Stimulated activated CD8-positive, alpha-beta memory T cell treated with anti-CD3 and anti-CD28 coated beads, Interleukin-15, amount 100 ng/mL, for 48 hours (primary cell): ENCODE measurements at places on chromosomes 7 and 10.
A peak's percentile ranks its signal among the peaks of the same experiment; 100 is the strongest.

DNA sequence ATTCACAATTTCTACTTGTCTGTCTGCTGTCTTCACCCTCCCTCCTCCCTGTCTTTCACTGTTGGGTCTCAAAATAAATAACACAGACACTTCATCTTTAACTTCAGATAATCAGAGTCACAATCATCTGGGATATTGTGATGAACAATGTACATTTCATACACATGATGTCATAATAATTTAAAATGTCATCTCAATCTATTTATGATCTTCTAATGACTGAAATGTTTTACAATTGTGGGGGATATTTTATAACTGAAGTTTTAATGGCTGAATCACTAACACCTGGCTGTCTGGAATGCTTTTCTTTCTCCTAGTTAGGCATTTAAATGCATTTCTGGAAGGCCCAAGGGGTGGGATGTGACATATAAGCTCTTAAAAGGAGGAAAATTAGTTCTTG lies 859.8 kb downstream of the LRMDA start:
- DNase-seq = no peak

DNA sequence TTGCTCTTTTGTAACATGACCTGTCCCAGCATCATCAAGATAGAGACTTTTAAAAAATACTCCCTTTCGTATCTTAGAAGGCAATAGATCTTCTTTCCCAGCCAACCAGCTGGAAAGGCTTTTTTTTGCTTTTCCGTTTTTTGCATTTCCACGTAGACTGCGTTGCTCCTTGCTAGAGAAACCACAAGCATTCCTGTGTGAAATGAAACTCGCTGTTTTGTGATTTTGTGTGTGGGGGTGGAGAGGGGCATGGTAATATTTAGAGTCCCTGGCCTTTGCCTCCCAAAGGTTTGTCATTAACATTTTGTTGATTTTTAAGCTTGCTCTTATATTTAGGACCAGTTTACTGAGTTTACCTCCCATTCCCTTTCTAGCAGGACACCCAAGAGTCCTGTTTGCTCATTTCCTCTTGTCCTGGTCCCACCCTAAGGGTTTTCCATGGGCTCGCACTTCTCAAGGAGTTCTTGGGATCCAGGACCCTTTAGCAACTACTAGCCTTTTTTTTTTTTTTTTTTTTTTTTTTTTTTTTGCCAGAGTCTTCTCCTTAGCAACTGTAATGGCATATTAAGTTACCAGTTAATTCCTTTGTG lies 243.6 kb downstream of the BICC1 start:
- DNase-seq = no peak

DNA sequence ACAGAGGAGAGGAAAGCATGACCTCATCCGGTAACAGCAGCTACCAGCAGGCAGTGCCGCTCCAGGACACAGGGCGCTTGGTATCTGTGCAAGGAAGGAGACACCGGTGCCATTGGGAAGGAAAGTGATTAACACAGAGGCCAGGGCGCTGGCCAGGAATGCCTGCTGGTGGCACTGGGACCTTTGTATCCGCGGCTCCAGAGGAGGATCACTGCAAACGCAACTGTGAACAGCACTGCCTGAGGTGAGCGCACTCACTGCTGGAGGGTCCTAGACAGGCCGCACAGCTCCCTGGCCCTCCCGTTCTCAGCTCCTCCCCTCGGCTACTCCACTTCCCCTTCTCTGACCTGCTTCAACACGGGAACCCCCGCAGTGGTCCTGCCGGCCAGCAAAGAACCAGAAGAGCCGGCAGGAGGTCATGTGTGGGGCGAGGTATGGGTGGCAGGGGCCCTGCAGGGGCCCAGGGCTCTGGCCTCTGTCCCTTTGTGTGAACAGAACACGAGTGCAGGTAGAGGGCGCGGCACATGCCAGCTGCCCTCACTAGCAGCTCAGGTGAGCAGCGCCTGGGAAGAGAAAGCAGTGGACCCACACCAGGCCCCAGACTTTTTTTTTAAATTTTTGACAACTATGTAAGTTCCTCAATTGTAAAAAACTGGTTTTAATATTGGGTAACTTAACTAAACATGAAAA lies 107.6 kb downstream of the VIPR2 start:
- DNase-seq = no peak

DNA sequence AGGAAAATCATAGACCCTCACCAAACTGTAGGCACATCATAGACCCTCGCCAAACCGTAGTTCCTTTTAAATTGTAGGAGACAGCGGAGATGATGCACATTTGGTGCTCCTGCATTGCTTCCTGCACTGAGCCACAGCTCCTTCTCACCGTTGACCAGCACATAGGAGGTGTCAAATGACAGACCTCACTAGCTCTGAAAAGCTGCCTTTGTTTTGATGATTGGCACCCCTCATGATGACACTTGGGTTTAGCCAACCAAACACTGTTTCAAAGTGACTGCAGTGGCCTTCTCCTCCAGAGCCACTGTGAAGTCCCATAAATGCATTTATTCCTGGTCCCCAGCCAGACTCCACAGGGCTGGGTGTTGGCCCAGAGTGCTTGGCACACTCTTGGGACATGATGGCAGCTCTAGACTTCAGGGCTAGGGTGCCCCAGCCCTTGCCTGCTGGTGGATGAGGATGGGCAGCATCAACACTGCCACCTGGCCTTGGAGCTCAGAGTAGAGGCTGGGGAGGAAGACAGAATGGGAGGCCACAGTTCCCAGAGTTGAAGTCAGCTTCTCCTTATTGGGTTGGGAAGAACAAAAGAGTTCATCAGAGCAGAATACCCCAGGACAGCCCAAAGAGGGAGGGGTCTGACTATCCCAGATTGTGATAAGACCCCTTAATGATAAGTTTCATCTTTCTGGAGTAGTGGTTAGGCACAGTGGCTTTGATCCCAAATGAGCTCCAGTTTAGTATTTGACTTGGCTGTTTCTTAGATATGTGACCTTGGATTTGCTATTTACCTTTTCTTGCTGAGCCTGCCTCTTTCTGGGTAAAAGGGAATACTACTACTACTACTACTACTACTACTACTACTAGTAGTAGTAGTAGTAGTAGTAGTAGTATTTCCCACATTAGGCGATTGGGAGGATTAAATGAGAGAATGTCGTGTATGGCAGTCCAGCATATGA lies 75.3 kb downstream of the MTPN start:
- DNase-seq = no peak

- DNase-seq = no peak
Measured at GRCh38 chr7:29122081-29122480, 24.3 kb downstream of the CPVL start.

DNA sequence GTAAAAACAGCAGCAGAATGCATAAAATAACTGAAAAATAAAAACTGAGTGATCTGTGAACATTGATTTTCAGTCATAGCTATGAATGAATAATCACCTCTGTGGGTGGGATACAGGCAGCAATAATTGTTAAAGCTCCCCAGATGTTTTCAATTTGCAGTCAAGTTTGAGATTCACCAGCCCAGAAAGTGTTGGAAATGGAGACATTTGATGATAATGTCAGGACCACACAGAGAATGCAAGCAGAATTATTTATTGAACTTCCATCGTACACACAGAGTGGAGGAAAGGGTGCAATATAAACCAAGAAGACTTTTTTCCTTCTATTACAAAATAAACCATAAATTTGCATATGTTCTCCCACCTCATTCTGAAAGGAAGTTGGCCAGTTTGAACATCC lies 601.7 kb downstream of the ANKRD7 start:
- no peak for DNase-seq

- no peak for DNase-seq
Measured at GRCh38 chr7:108368466-108368865, 87.8 kb downstream of the NRCAM start.

DNA sequence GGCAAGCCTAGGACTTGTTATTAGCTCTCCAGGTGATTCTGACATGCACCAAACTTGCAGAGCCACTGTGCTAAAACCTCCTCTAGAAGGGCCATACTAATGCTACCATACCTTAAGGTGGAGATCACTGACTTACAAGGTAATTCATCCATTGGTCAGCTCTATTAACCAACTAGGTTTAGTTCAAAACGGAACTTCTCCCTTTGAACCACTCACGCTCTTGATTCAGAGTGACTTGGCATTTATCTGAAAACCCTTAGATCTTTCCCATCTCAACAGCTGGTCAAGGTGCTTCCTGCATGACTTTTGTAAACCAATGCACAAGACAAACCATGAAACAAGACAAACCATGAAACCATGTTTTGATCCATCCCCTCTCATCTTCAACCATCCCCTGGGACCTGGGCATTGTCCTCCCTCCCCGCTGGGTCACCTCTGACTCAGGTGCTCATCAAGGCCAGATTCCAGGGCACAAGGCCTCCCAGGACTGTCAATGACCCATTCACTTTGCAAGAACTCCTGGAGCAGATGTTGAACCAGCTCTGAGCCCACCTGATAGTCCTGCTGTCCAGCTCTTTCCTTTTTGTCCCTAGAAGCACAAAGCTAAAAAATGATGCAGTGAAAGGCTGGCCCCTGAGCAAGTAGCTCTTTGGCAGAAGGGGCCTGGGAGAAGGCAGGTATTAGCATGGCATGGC lies 18.8 kb downstream of the IMPDH1 start:
- DNase-seq = no peak

- DNase-seq = no peak
Measured at GRCh38 chr7:42672339-42672999, 239.4 kb downstream of the C7orf25 start.

DNA sequence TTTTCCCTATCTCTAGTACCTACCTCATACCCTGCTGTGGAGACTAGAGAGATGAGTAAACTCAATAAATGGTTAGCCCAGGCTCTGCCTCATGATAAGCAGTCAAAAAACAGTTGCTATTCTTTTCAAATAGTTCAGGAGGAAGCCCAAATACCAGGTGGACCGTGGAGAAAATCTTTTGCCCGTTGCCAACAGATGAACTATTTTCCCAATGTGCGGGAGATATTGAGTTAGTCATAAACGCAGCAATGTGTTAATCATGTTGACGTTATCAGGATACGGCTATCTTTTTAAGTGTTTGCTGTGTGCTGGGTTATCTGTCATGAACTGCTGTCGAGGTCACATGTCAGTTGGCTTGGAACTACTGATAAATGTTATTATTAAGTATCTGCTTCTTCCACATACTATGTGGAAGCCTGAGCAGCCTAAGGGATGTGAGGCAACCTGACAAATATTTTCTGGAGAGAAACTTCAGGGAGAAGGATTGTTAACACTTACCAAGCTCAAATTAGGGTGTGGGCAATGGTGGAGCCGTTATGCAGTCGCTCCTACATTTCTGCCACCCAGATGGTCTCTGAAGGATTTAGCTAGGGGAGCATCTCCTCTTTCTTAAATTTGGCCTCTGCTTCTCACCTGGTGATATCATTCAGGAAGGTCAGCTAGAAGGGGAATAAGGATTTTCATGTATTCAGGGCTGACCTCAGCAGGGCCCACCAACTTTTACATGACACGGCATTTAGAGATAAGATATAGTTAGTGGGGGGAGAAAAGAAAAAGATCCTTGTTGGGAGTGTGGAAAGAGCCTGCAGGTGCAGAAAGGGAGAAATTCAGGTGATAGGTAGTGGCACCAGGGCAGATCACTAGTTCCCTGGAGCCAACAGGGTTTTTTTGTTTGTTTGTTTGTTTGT lies 33.5 kb upstream of the SLC26A3 start:
- DNase-seq = no peak

GRCh38 chr10:62459072-62459471 lies 84.9 kb downstream of the ZNF365 start:
- no peak for DNase-seq

DNA sequence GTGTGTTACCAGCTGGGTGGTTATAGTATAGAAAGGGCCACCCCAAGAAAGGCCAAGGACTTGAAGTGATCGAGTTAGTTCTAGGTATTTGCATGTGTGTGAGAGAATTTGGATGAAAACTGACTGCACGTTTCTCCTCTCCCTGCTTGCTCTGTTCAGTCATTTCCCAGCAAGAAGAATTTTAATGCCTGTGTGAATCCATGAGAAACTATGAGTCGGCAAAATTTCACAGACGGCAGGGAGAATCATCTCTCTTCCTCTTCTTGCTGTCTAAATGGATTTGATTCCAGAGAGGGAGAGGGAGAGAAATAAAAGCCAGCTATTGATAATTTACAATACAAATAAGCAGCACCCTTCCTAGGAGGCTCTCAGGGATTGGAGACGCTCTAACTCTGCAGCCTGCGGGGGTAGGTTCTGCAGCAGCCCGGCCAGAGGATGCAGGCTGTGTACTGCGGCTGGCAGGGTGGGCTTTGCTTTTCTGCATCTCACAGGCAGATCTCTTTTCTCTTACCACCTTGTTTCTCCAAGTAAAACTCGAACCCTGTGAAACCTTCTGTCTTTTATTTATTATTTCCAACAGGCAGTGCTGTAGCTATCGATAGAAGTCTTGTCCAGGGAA lies 183.6 kb downstream of the TCF7L2 start:
- DNase-seq = no peak

- DNase-seq = no peak
Measured at GRCh38 chr7:16847381-16847860, 34.4 kb downstream of the AGR3 start.

- no peak for DNase-seq
Measured at GRCh38 chr10:103850572-103850895, 4.8 kb downstream of the SH3PXD2A start.

- peak; percentile 35 for DNase-seq
Measured at GRCh38 chr10:3887885-3888476, 103.0 kb upstream of the KLF6 start.

- DNase-seq = no peak
Measured at GRCh38 chr10:75057680-75058079, 53.8 kb upstream of the SAMD8 start.

- no peak for DNase-seq
Measured at GRCh38 chr7:20241194-20241910, 24.2 kb upstream of the MACC1 start.

- DNase-seq = no peak
Measured at GRCh38 chr10:63467841-63468240, 2.1 kb upstream of the JMJD1C start.

DNA sequence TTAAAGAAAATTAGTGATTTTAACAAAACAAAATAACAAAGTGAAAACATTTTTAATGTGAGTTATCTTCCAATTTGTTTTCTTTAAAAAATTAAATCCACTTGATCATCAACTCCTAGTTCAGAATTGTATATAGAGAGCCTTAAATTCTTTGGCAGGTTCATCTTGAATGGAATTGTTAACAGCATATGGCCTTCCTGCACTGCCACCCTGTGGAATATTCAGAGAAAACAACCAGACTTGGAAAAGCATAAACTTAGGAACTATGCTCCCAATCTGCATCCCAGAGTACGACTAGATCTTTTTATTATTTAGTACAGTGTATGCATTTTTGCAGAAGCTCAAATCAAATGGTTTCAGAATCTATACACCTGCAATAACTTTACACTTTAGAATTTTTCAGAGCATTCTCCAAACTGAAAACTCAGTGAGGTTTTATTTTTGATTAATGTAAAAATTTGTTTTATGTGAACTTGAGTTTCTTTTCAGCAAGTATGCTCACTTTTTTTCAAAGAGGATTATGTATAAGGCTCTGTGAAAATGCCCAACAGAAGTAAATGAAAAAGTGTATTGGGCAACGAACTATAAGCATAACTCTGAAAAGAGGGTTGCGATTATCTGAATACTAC lies 44.9 kb upstream of the ANK3 start:
- DNase-seq = no peak

DNA sequence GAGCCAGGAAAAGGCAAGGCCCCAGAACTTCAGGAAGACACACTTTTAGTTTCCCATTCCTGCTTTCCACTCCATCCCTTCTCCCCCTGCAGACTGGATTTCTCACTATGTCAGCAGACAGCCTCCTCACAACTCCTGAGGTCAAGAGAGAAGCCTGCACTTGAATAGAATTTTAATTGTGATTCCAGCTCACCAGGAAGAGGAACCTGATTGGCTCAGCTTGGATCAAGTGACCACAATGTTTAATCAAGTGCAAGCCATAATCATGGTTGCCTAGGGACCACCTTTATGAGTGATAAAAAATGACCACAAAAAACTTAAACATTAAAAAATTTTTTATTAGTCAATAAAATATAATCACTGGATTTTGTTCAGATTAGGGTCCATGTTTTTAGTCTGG lies 244.7 kb upstream of the RHOBTB1 start:
- DNase-seq = no peak
